ENCODE measurements at places on chromosomes 16 and 17. TPM values are rescaled to one million over a fixed set of nuclear protein-coding genes. Genes with fewer than 3 reads are reported as not detected.

DNA sequence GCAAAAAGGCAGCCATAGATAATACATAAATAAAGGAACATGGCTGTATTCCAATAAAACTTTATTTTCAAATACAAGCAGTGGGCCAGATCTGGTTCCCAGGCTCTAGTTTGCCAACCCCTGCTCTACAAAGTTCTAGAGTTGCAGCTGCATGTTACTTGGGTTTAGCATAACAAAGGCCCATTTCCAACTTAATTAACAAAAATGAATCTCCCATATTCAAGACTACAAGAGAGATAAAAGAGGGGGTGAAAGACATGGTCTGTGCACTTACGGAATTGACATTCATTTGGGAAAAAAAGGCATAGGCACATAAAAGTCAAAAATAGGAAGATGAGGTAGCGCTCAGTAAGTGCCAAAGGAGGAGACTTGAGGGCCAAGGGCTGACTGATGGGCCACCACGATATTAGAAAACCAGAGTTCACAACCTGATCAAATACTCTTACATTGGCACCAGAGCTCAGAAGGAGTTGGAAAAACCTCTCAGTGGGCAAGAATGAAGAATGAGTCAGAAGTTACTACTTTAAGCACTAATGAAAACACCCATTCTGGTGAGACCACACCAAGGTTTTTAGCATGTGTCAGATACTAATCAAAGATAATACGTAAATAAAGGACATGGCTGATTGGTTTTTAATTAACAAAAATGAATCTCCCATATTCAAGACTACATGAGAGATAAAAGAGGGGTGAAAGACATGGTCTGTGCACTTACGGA lies 164.0 kb downstream of the VPS53 start:
- DNase-seq, result no peak

- DNase-seq, result no peak
Measured at GRCh38 chr16:82340531-82340930, 170.5 kb upstream of the MPHOSPH6 start.

DNA sequence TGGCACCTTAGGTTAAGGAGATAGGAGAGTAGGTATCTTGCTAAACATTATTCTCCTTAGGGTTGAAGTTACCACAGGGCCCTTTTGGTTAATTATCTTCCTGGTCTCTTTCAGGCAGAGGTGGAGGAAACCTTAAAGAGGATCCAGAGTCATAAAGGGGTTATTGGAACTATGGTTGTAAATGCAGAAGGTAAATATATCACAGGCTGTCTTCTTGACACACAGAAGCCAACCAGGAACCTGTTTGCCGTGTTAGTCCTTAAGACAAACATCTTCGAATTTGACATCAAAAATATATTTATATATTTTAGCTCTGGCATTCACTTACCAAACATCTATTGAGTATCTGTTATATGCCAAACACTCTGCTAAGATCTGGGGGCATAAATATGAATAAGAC lies 2.4 kb downstream of the DYNLRB2 start:
- no peak for DNase-seq

DNA sequence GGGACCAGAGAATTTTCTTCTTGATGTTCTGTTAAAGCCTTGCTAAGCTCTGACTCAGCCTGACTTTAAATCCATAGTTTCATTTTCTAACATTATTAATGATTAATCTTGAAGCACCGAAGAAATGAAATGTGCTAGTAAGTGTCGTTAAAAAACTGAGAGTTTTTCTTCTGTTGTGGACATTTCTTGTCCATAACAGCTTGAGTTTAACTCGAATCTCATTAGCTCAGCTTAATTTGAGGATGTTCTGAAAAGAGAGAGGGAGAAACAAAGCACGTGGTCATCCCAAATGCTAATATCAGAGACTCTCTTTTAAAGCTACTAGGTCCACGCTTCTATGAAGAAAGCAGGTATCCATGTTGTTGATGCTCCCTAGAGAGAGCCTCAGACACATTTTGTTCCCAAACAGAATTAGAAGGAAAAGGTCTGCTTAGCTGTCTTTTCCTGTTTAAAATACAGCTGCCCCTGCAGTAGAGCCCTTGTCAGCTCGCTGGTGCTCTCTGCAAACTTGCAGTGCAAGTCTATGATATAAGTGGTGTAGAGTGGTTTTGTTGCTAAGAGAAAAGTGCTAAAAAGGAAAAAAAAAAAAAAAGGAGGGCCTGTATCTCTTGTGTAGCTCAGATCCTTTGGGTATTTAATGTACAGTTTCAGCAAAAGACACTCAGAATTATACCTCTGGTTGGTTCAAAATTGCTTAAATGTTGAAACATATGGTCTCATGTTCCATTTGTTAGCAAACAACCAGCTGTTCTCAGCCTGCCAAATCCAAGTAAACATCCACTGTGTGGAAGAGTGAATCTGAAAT lies 191.1 kb upstream of the TBX2 start:
- no peak for DNase-seq

DNA sequence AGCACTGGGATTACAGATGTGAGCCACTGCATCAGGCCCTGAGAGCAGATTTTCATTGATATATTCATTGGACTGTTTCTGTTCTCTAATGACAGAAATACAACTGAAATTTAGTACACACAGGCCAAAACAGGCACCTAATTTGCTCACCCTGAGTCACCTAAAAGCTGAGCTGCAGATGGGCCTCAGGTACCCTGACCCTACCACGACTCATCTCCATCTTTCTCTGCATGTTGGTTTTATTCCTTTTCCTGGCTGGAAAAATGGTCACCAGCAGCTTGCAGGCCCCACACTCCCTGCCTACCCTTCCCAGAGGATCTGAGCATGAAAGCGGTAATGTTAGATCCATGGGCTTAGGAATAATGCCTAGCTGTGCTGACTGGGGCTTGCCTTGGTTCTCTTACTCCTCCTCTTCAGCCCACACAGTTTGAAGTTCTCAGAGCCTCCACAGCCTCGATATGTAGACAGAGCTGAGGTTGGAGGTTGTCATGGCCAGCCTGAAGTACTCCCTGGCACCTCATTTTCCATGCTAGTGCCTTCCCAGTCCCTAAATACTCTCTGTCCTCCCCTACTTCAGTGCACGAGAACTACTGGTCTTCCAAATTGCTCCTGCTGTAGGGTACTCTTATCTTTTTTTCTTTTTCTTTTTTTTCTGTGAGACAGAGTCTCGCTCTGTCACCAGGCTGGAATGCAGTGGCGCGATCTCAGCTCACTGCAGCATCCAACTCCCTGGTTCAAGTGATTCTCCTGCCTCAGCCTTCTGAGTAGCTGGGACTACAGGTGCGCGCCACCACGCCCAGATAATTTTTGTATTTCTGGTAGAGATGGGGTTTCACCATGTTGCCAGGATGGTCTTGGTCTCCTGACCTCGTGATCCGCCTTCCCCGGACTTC lies 51.1 kb downstream of the CENPV start:
- no peak for DNase-seq

TBC1D3K gene
- not detected for total RNA-seq

Data from esophagus muscularis mucosa (tissue), 4 donors.